ENCODE measurements at places on chromosomes 5 and 9.

- no peak for DNase-seq
These were observed 118.7 kb downstream of the NDUFS4 start for GRCh38 chr5:53678981-53679660.

GRCh38 chr9:114282926-114283325 lies 40.0 kb upstream of the ORM1 start:
- DNase-seq: no peak

- no peak for DNase-seq
These were observed 173.8 kb upstream of the RAD23B start for GRCh38 chr9:107109324-107109723.

- no peak for DNase-seq
These were observed 153.7 kb downstream of the SPOCK1 start for GRCh38 chr5:137345396-137345795.

- no peak for DNase-seq
These were observed 80.0 kb upstream of the LRRTM2 start for GRCh38 chr5:138955013-138955660.

GRCh38 chr9:112752334-112753125 lies 2.0 kb downstream of the SNX30 start:
- DNase-seq: no peak

DNA sequence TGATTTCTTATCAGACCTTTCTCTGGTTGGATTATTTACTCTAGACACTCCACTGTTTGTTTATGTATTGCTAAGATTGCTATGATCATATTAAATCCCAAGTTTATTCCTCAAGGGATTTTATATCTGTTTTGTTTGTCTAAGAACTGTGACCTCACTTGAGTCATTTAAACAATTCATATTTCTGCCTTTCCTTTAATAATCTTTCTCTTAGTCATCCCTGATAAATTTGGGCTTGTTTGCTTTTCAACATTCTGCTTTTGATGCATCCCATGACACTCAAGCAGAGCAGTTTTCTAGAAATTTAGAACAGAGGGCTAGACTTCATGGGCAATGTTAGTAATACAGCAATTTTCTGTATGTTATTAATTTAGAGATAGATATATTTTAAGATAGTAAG lies 231.6 kb upstream of the TNC start:
- DNase-seq: no peak
